Activated B cell treated with CpG ODN at 0.5 μM for 24 hours (primary cell): ENCODE measurements at places on chromosomes 6 and 20. TPM values are rescaled to one million over a fixed set of nuclear protein-coding genes. Genes with fewer than 3 reads are reported as not detected.

DNA sequence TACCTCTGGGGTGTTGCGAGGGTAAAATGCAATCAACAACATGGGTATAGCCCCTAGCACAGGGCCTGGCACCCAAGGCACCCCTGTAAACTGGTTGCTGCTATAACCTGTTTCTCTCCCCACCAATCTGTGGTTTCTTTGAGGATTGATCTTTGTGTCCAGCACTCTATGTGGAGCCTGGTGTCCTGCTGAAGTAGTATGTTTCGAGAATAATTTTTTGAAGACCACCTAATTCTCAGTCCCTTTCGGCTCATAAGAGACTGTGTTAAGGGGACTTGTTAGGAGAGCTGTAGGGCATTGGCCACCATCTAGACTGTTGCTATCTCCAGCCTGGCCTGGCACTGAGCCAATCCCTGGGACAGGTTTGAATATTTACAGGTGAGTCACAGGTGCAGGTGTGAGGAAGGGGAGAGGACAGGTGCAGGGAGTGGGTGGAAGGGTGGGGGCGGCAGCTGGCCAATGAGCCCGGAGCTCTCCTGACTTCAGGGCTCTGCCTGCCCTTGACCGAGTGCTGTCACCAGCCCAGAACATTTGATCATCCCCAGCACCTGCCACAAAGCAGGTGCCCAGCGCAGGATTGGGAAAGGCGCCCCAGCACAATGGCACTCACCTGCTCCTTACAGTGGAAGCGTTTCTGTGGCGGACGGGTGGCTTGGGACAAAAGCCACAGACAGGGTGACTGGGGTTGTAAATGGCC, 8.1 kb upstream of the C20orf144 start:
- no peak for DNase-seq

- DNase-seq = no peak
Observed at GRCh38 chr6:143561105-143561704, 49.7 kb upstream of the FUCA2 start.

GRCh38 chr20:62961310-62961783, 8.8 kb downstream of the SLC17A9 start:
- no peak for DNase-seq

DNA sequence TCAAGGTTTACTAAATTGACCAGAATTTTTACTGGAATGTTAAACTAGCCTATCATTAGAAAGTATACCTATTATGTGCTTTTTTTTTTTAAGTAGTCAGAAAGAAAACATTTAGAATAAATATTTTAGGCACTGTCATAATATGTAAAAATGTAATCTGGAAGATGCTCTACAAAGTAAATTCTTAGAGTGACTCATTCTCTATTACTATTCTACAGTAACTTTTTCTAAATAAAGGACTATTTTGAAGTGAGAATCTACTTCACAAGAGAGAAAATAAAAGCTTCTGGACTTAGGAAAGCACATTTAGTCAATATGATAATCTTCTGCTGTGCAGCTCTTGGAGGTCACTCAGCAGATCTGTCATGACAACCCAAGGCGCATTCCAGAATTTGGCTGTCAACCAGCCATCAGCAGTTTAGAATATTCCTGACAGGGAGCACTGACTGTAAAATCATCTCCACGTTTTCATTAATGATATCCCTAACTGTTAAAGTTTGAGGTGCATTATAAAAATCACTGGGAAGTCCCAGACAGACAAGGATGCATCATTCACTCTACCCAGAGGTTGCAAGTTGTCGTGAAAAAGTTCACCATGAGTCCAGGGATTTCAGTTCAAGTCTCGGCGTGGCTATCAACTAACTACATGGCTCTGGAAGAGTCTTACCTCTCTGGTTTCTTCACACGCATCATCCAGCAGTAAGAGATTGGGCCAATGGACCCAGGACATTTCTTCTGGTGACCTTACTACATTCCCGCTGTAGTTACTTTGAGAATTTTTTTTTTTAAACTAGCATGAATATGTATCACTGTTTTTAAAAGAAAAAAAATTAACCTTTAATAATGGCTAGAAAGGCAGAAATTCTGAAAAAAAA, 374.9 kb downstream of the GJA1 start:
- no peak for DNase-seq

- DNase-seq = no peak
Observed at GRCh38 chr20:63215101-63216040, 560 bp downstream of the YTHDF1 start.

- DNase-seq = no peak
Observed at GRCh38 chr6:146886587-146887446, 288.0 kb downstream of the ADGB start.

DNA sequence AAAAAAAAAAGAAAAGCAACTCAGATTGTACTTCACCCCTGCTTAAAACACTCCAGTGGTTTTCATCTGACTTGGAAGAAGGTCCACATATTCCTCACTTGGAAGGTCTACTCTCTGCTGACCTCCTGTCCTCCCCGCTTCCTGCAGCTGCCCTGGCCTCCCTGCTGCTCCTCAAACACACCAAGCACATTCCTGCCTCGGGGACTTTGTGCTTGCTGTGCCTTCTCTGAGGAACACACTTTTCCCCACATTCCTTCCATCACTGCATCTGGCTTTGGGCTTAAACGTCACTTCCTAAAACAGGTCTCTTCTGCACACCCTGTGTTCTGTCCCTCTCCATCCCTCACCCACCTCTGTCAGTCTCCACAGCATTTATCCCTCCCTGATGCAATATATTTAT, 4.9 kb upstream of the PDYN start:
- no peak for DNase-seq

GRCh38 chr6:158536891-158537798, 22.7 kb upstream of the TMEM181 start:
- DNase-seq = no peak

PSORS1C2 gene
- total RNA-seq = not detected in 2 replicates

SGK2 gene
- 0.73 and 1.1 TPM in 2 replicates for total RNA-seq

FAM83C gene
- total RNA-seq = not detected in 2 replicates

ZCCHC3 gene
- total RNA-seq = 25.9 and 28.1 TPM in 2 replicates
